Jurkat, Clone E6-1 (cell line): ENCODE measurements at places on chromosomes 6 and 20.

DNA sequence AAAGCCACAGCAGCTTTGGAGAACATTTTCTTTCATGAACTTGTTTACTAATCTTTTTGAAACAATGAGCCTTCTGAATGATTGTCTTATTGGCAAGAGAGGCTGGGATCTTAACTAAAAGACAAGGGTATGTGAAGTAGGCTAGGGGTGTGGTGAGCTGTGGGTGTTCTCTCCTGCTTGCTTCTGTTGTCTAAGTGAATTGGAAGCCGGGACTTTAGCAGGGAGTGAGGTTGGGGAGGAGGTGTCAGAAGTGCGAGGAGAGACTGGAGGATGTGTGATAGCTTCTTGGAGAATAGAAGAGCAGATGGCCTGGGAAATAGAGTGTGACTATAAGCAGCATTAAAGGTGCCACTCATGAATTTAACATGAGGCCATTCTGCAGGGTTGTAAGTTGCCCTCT lies 562.8 kb downstream of the UTRN start:
- no peak for DNase-seq

GRCh38 chr6:151716526-151716932 lies 91.0 kb upstream of the ESR1 start:
- no peak for DNase-seq

DNA sequence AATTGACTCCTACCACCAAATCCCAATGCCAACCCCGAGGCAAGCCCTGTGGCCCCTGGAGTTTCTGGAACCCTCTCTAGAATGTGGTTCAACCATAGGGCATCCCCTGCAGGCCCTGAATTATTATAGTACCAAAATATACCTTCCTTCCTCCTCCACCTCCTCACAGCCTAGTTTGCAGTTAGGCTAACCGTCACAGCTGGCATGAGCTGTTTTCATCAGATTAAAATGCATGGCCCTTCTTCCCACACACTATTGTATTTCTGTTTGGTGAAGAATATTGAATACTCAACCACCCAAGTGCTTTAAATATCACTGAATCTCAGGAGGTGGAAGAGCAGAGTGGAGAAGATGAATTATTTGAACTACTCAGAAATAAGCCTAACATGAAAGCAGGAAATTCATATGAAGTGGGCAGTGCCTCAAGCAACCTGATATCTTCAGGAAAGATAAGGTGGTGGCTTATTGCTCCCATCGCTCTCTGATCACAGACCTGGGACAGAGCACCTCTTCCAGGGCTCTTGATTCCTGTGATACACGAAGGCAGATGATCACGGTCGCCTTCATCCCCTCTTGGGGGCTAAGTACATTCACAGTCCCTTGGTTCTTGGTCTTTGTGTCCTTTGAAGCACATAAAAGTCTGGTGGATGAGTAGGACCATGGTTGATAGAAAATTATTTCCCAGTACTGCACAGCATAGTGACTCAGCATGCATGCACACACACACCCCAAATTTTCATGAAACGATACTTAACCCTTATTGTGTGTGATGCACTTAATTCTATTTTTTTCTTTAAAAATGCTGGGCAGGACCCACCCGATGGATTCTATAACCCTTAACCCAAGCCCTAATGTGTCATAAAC lies 90.9 kb downstream of the PSMG4 start:
- DNase-seq = no peak

DNA sequence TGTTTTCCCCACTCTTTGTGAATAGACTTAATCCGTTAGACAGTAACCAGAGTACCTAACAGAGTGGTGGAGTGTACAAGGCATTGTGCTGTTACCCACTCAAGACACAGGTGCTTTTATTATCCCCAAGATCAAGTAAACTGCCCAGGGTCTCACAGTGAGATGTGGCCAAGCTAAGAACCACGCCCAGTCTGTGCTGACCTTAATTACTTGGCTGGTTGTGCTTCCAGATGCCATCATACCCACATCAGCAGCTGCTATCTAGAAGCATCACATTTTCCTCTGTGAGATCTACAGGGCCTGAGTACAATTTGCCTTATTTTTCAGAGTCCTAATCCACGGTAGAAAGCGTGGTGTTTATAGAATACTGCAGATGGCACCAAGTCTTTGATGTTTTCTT lies 70.3 kb downstream of the GFRA4 start:
- no peak for DNase-seq

GRCh38 chr6:80642452-80642851 lies 536.0 kb downstream of the BCKDHB start:
- no peak for DNase-seq

DNA sequence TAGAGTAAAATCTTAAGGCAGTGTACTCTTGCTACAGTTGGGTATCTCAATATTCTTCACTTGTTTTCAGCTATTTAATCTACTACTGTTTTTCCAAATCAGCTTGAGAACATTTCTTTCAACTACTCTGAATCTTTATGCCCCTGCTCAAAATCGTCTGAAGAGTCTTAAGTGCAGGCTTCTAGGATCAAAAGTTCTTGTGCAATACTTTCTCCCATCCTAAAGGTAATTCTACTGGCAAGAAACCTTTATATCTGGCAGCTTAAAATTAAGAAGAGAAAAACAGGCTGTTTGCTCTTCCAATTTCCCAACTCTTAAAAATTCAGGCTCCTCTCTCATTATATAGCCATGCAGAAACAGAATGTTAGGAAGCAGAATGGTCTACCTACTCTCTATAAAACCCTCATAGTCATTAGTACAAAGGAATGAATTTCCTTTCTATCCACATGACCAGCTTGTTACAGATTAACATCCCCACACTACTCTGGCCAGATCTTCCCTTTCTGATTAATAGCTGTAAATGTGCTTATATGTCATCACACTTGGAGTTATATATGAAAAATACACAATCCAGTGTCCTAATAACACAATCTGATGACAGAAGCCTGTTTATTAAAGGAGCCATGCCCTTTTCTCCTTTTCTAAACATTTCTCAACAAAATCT lies 122.2 kb upstream of the FAM184A start:
- DNase-seq = no peak
